ENCODE measurements at places on chromosomes 7 and 10.

DNA sequence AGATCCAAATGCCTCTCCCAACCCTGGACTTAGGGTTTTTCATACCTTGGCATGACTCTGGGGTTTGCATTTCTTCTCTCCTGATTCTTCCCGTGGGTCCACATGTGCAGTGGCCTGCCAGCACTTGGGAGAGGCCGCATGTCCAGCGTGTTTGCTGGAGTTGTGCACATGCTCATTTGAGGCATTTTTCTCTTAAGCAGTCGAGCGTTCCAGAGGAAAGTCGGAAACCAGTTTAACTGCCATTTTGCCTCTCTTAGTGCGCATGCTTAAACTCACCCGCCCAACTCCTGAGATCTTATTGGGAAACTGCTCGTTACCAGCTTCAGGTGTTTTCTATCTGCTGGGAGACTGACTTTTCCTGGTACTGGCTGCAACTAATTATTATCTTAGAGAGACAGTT is 888.4 kb upstream of the PHF14 start:
- no peak for DNase-seq

DNA sequence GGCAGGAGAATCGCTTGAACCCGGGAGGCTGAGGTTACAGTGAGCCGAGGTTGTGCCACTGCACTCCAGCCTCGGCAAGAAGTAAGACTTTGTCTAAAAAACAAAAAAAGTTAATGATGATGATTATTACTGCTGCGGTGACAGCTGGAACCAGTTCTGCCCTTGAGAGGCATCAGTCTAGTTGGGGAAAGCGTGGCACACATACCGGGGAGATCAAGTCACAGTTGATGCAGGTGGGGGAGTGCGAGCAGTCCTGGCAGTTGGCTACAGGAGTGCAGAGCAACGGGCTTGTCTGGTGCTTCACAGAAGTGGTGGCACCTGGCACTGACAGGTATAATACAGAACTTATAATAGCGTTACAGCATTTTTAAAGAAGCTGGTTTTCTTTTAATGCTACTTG is 173.0 kb downstream of the ARHGAP21 start:
- DNase-seq: no peak

DNA sequence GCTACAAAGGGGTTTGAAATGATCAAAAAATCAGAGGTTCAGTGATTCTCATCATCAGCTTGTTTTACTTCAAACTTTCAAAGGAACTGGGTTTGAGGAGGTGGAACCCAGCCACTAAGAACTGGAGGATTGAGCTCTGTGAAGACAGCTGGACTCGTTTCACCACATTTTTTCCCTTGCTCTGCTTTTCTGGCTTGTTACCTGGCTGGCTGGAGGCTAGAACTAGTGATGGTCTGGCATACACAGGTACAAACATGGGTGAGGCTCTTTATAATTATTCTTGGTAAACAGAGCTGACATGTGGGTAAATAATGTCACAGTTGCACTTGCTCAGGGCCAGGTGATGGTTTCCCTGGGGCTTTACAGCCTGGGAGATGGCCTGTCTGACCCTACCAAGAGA is 352.5 kb downstream of the FGFR2 start:
- DNase-seq: no peak

GRCh38 chr7:132915647-132916046 is 166.2 kb downstream of the CHCHD3 start:
- DNase-seq: no peak

GRCh38 chr7:92404170-92404614 is 43.1 kb upstream of the GATAD1 start:
- DNase-seq: no peak

DNA sequence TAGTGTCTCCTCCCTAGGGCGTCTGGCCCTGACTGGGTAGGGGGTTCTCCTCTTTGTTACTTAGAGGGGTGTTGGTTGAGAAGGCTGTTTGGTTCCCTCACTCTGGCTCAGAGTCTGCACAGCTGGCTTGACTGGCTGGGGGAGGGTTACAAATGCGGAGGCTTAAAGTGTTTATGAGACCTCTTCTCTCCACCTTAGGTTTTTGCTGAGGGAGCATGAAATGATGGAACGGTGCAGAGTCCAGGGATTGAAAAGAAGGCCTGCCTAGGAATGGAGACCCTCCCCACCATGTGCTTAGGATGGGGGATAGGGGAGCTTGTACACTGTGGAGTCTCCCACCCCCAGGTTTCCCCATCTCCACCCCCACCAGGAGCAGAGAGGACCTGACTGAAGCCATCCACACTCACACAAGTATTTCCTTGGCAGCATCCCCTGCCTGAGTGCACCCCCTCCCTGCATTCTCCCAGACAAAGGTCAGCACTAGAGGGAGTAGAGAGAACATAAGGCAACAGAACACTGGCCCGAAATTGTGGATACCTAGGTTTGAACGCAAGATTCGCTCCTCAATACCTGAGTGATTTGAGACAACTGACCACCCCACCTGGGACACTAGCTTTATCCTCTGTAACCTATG is 1.7 kb upstream of the LDB1 start:
- no peak for DNase-seq
